ENCODE measurements at places on chromosomes 5 and 9. TPM values are rescaled to one million over a fixed set of nuclear protein-coding genes. Genes with fewer than 3 reads are reported as not detected.

The ADAM19 gene
- 25.6 TPM for total RNA-seq

The TRIM36 gene
- total RNA-seq, result 6.4 TPM

DNA sequence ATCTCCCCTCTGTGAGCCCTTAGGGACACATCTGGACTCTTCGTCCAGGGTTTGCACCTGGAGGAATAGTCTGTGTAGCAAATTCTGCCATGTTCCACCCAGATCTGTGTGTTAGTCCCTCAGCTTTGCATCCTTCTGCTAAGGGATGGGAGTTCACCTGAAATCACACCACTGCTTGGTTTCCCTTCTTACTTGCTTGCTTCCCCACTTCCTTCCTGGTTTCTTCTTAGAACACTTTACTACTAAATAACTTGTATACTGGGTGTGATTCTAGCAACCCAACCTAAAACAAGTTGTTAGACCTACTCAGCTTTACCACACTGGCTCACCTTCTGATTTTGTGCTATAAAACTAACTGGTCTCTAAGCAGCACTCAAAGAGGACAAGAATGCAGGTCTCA, 202.6 kb upstream of the MAP3K1 start:
- H3K27me3 ChIP-seq, result no peaks in the 10 kb centered on the region
- H3K4me3 ChIP-seq, result no peak overlapping the region
- no peaks in the 10 kb centered on the region for H3K36me3 ChIP-seq
- H3K4me1 ChIP-seq, result no peaks in the 10 kb centered on the region
- H3K27ac ChIP-seq, result no peak overlapping the region

- H3K4me1 ChIP-seq, result no peaks in the 10 kb centered on the region
- H3K4me3 ChIP-seq, result no peak overlapping the region
- no peaks in the 10 kb centered on the region for H3K36me3 ChIP-seq
- H3K27ac ChIP-seq, result no peak overlapping the region
Observed at GRCh38 chr9:77488439-77489126, 159.5 kb downstream of the GNA14 start.

GRCh38 chr5:138874241-138874640, 894 bp downstream of the LRRTM2 start:
- no peak overlapping the region for H3K27ac ChIP-seq
- H3K36me3 ChIP-seq, result no peaks in the 10 kb centered on the region
- no peak for DNase-seq
- no peaks in the 10 kb centered on the region for H3K27me3 ChIP-seq
- no peak overlapping the region for H3K4me3 ChIP-seq

GRCh38 chr5:67880876-67881275, 334.7 kb upstream of the PIK3R1 start:
- no peaks in the 10 kb centered on the region for H3K36me3 ChIP-seq
- H3K4me3 ChIP-seq, result no peak overlapping the region
- peak overlapping the region; percentile 50 for H3K27ac ChIP-seq
- H3K27me3 ChIP-seq, result no peaks in the 10 kb centered on the region

- no peak for DNase-seq
- H3K4me1 ChIP-seq, result no peaks in the 10 kb centered on the region
- H3K36me3 ChIP-seq, result no peaks in the 10 kb centered on the region
- H3K4me3 ChIP-seq, result no peak overlapping the region
Observed at GRCh38 chr9:72459308-72459707, 62.1 kb upstream of the TMC1 start.

DNA sequence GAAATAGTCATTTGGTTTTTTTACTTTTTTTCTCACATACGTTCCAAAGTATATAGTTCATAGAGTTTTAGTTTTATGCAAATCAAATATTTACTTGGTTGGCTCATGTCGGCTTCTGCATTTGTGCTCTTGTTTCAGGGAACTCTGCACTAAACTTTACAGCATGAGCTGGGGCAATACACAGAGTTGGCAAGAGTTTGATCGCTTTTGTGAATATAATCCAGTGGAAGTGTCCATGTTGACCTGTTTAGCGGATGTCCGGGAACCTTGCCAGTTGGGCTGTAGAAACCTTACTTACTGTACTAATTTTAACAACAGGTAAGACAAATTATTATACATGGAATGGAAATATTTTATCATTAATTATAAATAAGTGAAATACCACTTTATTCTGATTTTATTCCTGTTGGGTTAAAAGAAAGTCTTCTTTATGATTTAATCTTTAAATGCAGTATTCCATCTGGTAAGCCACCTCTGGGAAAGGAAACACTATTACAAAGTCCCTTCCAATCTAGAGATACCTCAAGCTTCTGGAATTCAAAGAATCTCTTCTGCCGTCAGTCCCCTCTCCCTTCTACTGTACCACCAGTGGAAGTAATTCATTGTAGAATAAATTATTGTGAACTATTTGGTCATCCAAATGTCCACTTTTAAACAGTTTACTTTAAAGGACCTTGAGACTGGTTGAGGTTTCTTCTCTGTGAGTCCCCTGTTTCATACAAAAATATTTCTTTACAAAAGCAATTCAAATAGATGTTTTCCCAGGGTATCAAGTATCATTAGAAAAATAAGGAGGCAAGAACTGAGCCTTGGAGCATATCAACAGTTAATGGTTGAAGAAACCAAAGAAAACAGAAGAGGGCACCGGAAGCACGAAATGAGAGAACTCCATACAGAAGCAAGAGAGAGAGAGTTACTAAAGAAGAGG, 45.2 kb upstream of the GLIPR2 start:
- no peak overlapping the region for H3K4me3 ChIP-seq
- no peak overlapping the region for H3K27ac ChIP-seq
- DNase-seq, result no peak
- no peaks in the 10 kb centered on the region for H3K27me3 ChIP-seq
- H3K36me3 ChIP-seq, result no peaks in the 10 kb centered on the region

Data from uterus (tissue), 4 donors.